Mesenteric fat pad (tissue), 1 donor: ENCODE measurements at places on chromosomes 12 and 14. TPM values are rescaled to one million over a fixed set of nuclear protein-coding genes. Genes with fewer than 3 reads are reported as not detected.

DNA sequence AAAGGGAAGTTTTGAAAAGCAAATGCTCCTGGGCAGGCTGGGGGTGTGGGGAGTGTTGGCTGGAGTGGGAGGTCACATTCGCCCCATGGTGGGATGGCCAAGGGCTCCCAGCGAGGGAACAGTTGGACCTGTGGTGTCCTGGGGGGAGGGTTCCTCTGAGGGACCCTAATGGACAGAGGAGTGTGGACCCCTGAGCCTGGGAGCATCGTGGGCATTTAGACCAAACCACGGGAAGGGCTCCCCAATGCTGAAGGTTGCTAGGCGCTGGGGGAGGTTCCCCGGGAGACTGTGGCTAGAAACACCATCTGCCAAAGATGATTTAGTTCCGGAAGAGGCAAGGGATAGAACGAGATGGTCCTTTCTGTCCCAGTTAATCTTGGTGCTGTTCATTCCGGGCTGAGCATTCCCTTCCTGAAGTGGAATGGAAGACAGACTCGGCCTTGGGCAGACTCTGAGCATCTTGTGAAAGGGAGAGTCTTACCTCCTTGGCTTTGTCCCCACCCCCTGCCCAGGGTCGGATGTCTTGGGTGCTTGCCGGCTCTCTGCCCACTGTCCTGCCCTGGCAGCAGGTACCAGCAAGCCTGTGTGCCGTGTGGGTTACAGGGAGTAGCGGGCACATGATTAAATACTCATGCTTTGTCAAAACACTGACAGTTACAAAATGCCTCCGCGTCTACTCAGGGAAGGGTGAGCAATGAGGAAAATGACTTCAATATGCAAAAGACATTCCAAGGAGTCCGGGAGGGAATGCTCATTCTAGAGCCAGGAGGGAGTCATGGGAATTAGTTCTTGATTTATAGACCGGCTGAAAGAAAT, 215.9 kb downstream of the CACNA1C start:
- no peak for DNase-seq

DNA sequence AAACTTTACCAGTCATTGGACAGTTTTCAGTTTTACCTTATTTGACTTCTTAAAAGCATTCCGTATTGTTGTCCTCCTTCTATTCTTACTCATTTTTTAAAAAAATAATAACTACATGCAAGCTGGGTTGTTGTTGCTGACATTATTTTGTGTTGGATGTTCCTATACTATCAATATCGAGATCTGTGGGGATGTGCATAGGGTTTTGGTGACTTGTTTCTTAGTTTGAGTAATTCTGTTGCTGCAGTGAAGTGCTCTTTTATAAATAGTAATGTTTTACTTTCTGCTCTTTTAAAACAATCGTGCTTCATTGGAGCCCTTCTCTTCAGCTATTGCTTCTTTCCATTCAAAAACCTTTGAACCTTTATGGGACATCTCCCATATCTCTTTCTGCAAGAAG, 79.4 kb downstream of the METTL25 start:
- DNase-seq = no peak

DNA sequence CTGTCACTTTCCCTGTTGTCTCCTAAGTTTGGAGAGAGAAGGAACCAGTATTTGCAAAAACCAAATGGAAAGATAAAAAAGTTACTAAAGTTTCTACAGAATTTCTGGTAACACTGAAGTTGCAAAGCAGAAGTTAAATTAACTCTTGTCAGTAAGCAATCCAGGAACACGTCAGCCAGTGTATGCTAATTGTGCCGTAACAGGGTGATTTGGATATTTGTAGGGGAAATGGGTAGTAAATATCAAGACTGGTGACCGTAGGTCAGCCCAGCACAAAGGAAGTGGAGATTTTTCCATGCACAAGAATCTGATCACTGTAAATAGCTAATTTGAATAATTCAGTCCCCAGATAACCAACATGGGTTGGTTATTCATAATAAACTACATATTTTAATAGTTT, 2.3 kb downstream of the CDKN1B start:
- DNase-seq = no peak

GRCh38 chr14:96802963-96803362, 5.8 kb downstream of the VRK1 start:
- no peak for DNase-seq

DNA sequence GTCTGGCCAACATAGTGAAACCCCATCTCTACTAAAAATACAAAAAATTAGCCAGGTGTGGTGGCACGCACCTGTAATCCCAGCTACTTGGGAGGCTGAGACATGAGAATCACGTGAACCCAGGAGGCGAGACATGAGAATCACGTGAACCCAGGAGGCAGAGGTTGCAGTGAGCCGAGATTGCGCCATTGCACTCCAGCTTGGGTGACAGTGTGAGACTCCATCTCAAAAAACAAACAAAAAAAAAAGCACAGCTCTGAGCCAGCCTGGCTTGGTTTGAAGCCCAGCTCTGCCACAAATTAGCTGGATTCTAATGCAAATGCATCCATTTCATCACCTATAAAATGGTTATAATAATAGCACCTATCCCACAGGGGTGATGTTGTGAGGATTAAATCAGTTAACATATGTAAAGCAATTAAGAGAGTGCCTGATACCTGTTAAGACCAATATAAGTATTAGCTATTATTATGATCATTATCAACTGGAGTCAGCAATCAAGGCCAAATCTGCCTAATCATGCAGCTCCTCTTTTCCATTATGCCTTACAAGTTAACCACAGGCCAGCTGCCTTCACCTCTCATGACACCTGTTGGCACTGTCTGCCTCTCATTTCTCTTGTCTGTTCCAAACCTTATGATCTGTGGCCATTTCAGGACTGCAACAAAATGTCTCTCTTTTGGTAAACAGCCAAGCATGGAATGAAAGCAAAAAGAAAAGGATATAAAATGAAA, 2.1 kb downstream of the GNPTAB start:
- DNase-seq = no peak

Gene TAS2R50
- 2.0 TPM for total RNA-seq

DNA sequence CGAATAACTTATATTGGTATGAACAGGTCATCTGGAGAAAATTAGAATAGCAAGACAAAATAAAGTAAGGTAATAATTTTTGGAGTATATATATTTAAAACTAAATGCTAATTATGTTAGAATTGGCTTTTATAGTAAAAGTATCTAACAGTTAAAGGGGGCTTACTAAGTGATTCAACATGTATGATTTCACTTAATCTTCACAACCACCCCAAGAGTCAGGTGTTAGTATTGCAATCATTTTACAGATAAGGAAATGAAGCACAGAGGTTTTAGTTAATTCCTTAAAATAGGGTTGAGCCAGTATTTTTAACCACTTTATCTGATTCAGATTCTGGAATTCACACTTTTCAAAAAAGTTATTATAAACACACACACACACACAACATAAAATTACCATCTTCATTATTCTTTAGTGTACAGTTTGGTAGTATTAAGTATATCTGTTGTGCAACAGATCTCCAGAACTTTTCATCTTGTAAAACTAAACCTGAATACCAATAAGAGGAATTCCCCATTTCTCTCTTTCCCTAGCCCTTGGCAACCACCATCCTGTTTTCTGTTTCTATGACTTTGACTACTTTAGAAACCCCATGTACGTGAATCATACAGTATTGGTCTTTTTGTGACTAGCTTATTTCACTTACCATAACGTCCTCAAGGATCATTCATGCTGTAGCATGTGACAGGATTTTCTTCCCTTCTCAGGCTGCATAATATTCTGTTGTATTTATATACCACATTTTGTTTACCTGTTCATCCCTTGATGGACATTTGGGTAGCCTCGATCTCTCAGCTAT, 12.5 kb downstream of the A2M start:
- DNase-seq = no peak

Gene TSPAN8
- 1.8 TPM for total RNA-seq

Gene KLRB1
- total RNA-seq = 0.39 TPM

DNA sequence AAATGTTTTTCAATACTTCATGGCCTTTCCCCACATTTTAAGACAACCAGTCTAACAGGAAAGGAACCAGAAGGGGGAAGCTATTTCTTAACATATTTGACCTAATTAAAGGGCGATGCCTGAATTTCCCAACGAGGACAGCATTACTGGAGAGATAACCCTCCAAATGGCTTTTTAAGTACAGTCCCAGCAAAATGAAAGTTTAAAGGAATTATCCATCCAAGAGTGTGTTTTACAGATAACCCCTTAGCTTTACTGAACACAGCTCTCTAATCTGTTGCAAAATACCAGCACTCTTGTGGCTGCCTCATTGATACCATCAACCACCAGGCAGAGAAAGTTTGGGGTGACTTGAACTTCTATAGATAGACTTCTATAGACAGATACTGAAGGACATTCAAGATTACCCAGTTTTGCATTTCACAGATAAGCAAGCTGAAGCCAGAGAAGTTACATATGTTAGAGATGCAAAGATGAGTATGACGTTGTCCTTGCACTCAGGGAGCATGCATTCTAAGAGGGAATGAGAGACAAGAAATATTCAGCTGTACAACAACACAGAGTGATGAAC, 41.3 kb upstream of the DUSP6 start:
- no peak for DNase-seq

DNA sequence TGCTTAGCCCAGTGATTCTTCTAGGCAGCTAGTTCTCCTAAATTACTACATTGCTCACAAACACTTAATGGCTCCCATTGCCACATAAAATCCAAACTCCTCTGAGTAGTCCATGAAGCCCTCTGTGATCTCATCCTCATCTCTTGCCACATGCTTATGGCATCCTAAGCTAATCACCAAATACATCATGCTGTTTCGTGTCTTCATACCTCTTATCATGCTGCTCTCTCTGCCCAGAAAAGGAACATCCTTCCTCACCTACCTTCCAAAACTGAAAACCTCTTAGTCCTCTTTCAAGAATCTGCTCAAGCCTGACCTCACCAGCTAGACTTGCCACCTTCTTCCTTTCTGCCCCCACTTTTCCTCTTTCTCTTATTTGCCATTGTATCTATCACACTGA, 108.5 kb downstream of the DUSP6 start:
- DNase-seq = no peak

GRCh38 chr14:100484531-100485267, 102.5 kb downstream of the BEGAIN start:
- DNase-seq = no peak

GRCh38 chr14:75579882-75580281, 1.5 kb downstream of the FLVCR2 start:
- no peak for DNase-seq

Gene KRT3
- total RNA-seq = not detected

DNA sequence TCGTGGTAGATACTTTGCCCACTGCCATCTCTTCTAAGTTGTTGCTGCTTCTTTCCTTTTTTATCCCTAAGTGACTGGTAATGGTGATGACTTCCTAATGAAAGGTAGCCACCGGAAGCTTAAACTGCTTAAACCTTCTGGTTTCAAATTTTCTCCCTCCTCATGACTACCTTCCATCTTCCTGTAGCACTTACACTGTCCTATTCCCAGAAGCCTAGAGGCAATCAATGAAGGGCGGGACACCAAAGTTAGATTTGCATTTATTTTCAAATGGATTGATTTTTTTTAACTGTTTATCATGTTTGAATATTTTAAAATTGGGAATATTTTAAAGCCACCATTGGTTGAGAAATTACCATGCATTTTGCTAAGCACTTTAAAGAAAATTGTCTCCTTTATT, 64.7 kb downstream of the MSRB3 start:
- no peak for DNase-seq

Gene FAM161B
- total RNA-seq = 2.7 TPM

DNA sequence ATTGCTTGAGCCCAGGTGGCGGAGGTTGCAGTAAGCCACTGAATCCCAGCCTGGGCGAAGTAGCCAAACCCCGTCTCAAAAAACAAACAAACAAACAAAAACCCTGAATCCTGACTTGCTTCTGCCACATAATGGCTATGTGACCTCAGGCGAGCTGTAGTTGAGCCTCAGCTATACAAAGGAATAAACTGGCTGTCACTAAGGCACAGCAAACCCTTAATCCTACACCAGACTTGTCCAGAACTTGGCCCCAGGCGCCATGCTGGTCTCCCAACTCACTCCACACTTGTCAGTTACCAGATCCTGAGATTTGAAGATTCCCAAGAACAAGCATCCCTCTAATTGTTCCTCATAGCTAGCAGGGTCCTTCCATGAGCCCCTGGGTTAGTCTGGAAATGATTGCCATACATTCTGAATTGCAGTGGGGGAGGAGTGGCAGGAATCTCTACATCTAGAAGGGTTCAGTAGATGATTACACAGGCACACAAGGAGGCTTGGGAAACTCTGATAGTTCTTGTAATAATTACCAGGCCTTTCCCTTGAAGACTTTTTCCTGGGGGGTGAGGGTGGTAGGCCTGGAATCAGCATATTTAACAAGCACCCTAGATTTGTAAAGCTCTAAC, 9.9 kb downstream of the MAP3K12 start:
- DNase-seq = no peak

DNA sequence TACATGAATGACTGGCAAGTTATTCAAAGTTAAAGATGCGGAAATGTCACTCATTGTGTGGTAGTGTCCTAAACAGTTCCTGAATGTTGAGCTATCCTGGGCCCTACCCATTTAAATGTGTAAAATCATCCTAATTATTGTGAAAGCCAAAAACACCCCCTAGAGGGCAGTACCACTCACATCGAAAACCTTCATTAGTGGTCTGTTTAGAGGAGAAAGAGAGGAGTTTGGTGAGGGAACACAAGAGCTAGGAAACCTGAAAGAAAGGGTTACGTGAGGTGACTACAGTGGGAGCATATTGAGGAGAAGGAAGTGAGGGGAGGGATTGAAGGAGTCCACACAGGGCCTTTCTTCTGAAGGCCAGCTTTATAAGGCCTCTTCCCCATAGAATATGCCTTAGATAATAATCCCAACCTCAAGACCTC, 2.5 kb upstream of the TEP1 start:
- no peak for DNase-seq

DNA sequence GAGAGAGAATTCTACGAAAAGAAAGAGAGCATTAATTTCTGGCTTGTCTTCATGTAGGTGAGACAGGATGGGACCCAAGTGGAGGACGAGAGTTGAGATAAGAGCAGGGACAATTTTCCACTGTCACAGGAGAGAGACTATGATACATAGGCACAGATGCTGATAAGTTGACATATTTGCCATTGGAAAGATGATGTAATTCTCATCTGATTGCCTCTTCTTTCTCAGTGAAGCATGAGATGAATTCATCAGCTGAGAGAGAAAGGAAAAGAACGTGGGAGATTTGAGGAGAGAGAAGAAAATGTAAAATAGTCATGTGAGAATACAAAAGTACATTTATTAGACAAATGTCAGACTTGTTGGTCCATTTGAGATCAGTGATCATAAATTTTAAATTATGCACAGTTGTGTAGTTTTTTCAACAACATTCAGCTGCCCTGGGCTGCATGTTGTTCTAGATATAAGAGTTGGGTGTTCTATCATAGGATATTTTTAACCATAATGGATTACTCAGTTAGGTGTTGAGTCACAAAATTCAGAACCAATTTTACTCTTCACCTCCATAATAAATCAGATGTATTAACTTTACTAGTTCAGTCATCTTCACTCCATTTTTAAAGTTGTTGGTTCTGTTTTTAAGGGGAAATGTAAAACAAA, 222.9 kb downstream of the DPY19L2 start:
- no peak for DNase-seq

Gene C14orf132
- total RNA-seq = 2.7 TPM
